ENCODE measurements at places on chromosomes 5 and 9.

GRCh38 chr9:74281674-74282073, 215.5 kb upstream of the RORB start:
- DNase-seq, result no peak

GRCh38 chr9:14731294-14731981, 8.9 kb upstream of the CER1 start:
- DNase-seq, result no peak

DNA sequence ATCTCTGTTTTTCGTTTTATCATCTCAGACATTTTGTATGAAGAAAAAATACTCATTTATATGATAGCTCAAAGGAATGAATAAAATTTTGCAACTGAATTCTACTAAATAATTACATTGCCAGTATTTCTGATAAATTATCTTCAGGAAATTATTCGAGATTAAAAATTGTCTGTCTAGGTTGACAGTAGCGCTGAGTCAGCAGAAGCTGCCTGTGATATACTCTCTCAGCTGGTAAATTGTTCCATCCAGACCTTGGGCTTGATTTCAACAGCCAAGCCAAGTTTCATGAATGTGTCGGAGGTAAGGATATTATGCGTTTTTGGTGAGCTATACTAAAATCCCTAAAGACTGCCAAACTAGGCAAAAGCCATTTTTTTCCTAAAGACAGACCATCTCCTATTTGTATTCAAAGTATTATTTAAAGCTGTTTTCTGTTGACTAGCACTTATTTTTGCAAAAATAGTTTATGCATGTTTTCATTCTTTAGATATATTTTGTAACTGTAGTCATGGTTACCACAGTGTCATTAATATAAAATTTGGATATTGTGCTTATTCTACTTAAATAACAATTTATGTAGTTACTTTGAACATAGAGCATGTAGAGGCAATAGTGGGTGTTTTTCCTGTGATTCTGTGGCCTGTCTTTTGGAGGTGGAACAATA, 17.4 kb downstream of the LECT2 start:
- no peak for DNase-seq

DNA sequence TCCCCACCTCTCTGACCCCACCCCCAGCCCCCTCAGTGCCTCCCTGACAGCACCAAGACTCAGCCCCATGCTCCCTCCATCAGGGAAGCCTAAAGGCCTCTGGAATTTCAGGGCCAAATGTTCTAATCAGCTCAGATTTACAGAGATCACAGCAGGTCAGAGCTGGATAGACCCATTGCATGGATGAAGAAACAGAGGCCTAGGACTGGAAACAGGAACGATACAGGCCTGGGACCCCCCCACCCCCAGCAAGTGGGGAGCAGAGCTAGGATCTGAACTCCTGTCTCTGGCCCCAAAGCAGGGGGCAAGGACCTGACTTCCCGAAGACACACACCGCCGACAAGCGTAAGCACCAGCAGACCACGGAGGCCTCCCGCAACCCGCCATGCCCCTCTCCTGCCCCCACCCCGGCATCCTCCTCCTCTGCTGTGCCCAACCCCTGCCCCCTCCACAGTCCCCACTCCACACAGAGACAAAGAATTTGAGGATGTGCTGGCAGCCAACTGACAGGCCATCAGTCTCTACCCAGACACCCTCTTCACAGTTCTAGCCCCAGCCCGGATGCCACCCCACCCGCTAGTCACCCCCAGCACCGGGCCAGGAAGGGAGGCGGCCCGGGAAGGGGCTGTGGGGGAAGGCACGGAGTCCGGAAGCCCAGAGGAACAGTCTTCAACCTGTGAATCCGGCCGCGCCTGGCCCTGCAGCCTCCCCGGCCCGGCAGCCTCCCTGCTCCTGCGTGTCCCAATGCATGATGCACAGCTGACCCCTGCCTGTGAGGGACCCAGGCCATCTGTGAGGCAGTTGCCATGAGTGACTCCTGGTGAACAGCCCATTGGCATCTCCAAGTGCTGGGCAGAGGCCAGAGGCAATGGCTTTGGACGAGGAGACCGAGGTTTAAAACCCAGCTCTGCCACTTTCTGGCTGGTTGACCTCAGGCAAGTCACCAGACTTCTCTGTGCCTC, 31.3 kb downstream of the NDUFA8 start:
- no peak for DNase-seq

- peak; percentile 70 for DNase-seq
Measured at GRCh38 chr9:109110329-109111021, 9.3 kb downstream of the TMEM245 start.

GRCh38 chr5:143683459-143683858, 128.5 kb upstream of the HMHB1 start:
- no peak for DNase-seq

DNA sequence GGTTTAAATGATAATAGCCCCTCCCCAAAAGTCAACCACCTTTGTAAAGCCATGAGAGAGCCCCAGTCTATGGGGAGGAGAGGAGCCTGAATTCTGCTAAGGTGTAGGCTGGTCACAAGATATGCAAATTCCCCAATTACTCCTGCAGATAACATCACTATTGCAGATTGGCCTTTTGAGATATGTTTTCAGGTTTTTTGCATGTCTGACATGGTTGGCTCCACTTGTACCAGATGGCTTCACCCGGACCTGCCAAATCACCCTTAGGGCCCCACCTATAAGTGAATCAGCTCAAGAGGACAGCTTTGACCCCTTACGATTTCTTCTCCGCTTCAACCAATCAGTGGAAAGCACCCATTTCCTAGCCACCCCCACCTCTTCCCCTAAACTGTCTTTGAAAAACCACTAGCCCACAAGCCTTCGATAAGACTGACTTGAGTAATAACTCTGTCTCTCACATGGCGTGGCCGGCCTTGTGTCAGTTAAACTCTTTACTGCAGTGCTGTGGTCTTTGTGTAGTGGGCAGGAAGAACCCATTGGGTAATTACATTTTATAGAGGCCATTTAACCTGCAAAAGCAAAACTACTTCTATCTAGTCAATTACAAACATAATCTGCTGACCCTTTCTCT, 69.7 kb downstream of the PRLR start:
- no peak for DNase-seq

DNA sequence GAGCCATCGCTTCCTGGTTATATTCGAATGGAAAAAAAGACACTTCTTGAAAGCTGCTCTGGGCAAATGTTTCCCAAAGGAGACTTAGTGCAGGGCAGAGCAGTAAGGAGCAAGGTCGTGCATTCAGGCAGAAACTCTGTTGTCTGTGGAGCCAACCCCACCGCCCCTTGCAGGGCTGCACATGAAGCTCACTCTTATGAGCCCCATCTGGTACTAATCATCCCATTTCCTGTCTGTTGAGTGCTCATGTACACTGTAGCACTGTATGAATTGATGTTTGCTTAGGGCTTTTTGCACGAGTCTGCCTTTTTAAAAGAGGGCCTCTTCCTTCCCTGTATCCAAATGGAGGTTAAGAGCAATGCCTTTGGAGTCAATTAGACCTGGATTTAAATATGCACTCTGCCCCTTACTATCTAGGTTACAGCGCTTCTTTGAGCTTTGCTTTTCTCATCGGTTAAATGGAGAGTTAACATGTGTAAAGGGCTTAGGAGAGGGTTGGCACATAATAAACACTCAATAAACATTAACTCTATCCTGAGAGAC, 25.4 kb downstream of the HMHB1 start:
- DNase-seq, result peak; percentile 87

- peak; percentile 90 for DNase-seq
Measured at GRCh38 chr5:159031513-159031912, 68.2 kb downstream of the EBF1 start.

DNA sequence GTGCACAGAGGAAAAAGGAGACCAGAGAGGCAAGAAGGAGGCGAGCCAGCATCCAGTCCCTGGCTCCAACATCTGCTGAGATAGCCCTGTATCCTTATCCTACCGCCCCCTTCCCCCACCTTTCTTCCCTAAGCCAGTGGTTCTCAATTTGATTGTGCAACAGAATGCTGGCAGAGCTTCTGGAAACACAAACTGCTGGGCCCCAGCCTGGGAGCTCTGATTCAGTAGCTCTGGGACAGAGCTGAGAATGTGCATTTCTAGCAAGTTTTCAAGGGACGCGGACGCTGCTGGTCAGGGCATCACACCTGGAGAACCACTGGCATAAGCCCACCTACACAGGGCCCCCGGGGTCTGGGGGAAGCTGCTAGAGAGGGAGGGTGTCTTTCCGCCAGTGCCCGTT, 21.1 kb downstream of the AK8 start:
- no peak for DNase-seq

DNA sequence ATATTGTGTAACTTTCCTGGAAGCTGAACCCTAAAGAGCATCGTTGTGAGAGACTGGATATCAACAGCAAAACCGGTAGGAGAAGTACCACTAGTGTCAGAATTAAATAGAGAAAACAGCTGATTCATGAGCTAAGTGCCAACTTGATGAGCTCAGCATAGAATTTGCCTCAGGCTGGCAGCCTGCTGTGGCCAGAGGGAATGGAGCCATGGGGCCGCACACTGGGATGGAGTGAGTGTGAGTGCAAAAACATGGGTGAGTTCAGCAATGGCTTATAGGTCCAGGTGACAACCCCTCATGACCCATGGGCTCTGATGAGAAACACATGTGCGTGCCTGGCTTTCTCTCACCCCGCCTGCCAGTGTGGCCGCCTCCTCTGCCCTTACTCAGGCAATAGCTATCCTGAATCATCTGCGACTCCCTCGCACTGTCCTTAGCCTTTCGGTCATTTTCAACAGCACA, 25.4 kb downstream of the ADAMTS16 start:
- peak; percentile 22 for DNase-seq

DNA sequence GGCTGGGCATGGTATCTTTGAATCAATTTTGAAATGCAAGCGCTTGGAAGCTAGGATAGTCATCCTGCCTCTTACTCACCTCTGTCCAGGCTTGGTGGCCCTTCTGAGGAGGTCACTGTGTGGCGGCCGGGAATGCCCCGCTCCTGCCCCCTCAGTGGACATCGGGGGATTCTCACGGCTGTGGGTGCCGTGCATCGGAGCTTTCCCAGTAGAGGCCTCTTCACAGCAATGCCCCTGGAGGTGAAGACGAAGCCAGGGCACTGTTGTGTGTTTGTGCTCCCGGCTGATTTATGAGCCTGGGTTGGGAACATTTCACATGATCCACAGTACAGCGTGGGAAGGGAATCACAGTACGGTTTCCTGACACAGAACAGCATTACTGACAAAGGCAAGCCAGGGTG, 147.5 kb downstream of the NXNL2 start:
- no peak for DNase-seq

DNA sequence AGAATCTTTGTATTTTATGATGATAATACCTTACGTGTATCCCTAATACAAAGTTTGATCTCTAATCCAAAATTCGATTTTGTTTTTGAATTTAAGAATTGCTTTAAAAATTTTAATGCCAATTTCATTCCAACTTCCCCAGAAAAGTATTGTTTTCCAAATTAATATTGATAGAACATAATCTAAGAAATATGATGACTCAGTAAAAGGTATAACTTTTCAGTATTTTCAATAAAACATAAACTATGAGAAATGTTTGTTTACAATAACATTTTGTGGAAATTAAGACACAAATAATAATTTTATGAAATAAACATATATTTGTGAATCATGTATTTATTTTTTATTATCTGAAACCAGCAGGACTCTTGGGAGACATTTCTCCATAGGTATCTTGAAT, 931.6 kb downstream of the EFNA5 start:
- no peak for DNase-seq

DNA sequence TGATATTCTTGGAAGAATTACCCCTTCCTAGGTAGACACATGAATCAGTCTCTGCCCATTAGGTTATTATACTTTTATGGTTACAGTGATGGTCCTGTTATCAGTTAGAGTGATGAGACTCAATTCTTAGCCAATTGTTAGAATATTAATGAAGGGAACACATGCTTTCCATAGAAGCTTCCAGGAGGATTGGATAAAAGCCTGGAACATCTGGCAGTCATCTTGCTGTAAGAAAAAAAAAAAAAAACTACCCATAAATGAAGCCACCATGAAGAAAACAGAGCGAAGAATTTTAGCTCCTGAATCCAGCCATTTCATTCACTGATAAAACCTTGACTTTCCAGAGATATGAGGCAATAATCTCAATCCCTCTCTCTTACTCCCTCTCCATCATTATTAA, 262.5 kb upstream of the GRIN3A start:
- DNase-seq, result no peak

DNA sequence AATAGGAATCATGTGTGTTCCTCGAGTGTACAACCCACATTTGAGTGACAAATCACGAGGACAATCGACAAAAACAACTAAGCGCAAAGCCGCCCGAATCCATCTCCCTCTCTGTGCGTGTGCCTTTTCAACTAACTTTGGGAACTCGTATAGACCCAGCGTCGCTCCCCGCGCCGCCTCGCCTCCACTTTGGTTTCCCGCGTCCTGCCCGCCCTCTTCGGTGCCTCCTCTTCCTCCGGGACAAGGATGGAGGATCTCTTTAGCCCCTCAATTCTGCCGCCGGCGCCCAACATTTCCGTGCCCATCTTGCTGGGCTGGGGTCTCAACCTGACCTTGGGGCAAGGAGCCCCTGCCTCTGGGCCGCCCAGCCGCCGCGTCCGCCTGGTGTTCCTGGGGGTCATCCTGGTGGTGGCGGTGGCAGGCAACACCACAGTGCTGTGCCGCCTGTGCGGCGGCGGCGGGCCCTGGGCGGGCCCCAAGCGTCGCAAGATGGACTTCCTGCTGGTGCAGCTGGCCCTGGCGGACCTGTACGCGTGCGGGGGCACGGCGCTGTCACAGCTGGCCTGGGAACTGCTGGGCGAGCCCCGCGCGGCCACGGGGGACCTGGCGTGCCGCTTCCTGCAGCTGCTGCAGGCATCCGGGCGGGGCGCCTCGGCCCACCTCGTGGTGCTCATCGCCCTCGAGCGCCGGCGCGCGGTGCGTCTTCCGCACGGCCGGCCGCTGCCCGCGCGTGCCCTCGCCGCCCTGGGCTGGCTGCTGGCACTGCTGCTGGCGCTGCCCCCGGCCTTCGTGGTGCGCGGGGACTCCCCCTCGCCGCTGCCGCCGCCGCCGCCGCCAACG, at the start of gene GPR150:
GPR150 (plus strand) TSS at position 58 of the 840 bp plus-strand sequence; CDS start at position 247, 189 bp downstream.
- peak; percentile 52 for DNase-seq

DNA sequence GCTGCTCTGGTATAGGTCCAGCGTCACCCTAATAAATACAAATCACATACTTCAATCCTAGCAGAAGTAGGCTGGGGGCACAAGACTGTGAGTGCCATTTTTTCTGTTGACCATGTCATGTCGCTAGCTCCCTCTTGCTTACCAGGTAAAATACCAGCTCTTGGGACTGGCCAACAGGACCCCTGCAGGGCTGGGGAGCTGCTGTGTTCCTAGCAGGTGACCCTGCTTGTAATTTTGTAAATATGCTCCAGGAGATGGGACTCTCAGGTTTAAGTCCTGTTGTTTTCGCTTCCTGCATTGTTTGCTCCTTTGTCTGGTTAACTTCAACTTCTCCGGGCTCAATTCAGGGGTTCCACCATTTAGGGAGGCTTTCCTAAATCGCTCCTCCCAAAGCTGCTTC, 286.6 kb upstream of the DAP start:
- DNase-seq, result no peak

DNA sequence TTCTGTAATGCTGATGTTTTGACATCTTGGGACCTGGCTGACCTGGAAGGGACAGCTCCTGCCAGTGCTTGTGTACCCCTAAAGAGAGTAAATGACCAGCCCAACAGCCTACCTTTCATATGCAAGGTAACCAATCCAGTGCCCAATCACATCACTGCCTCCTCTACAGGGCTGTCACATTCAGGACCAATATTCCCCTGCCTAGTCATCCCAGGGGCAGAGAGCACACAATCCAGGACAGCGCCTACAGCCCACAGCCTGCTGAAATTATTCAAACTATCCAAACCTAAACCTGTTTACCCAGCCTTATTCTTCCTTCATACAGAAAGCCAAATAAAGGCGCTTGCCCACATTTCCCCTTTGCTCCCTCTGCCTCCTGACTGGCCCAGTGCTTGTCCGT, 284.1 kb downstream of the CTNND2 start:
- no peak for DNase-seq

Data from fibroblast of skin of back (primary cell).